Kidney (tissue), 22 donors: ENCODE measurements at places on chromosomes 5 and 9.

- no peak for DNase-seq
Measured at GRCh38 chr5:73967347-73967746, 341.4 kb downstream of the ARHGEF28 start.

DNA sequence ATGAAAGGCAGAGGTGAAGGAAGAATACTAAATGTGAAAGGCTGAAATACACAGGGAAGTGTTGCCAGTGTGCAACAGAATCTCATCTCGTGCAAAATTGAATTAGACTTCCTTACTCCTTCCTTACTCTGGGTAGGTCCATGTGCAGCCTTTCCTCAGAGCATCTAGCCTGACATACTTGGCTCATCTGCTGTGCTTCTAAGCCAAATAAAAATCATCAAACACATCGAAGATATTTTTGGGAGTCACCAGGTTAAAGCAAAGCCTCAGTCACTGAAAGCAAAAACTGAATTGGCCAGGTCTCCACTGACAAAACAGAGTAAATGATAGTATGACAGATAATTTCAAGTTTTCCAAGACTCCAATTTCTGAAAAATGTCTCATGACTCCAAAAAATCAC, 19.3 kb downstream of the STARD4 start:
- DNase-seq = no peak

GRCh38 chr9:116494815-116495634, 192.1 kb upstream of the TRIM32 start:
- peak; percentile 29 for DNase-seq

- no peak for DNase-seq
Measured at GRCh38 chr9:99026956-99027298, 78.0 kb upstream of the TGFBR1 start.

- no peak for DNase-seq
Measured at GRCh38 chr9:114150608-114151007, 4.7 kb upstream of the COL27A1 start.

- DNase-seq = no peak
Measured at GRCh38 chr9:37381094-37381741, 41.3 kb upstream of the GRHPR start.

DNA sequence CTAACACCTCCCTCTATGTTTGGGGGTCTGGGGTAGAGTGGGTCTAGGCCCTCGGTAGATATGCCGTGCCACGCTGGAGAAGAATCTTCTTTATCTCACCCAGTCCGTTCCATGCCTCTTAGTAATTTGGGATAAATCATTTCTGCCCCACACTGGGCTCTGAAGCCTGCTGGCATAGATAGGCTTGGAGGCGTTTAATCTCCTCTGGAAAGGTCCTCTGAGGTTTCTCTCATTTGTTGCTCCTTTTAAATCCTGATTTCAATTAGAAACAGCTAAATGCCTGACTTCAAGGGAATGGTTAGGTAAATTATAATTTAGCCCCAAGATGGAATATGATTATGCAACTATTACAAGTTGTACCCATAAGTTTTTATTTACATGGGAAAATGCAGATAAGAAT, 57.8 kb upstream of the AKNA start:
- DNase-seq = no peak

DNA sequence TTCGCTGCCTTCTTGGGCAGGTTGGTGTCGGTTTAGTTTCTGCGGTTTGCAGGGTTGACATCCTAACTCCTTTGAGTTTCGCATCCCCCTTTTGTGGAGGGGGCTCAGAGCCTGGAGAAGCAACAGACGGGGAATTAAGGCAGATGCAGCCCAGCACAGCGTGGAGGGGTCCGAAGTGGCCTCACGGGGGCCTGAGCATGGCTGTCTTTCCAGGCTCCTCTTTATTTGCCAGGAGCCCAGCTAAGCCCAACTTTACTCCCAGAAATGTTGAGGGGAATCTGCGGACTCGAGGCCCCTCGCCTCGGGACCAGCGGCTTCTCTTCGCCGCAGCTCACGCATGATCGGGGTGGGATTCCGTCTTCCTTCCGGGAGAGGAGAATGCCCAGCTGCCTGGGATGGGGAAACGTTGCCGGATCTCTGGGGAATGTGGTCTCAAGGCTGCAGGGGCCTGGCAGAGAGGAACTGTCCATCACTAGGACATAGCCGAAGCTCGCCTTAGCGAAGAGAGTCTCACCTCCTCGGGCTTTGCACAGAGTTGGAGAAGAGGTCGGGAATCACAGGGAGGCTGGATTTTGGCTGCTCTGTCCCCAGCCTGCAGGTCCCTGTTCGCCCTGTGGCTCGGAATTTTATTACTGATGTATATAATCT, 1.3 kb downstream of the RAI14 start:
- DNase-seq = peak; percentile 67

DNA sequence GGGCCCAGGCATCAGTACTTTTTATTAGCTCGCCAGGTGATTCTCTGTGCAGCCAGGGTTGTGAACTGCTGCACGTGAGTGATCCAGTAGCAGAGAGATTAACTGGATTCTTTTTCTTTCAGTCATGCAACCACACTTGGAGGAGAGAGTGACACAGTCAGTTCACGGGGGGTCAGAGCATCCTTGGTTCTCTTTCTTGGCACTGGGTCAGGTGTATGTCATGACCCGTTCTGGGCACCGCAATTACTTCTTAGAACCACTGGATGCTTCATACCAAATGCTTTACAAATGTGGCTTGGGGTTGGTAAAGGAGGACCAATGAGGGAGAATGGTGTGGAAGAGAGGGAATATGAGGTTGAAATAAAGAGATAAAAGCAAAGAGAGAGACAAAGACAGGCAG, 368.7 kb downstream of the MLLT3 start:
- DNase-seq = no peak

- no peak for DNase-seq
Measured at GRCh38 chr5:76662521-76662920, 39.3 kb upstream of the F2RL2 start.

DNA sequence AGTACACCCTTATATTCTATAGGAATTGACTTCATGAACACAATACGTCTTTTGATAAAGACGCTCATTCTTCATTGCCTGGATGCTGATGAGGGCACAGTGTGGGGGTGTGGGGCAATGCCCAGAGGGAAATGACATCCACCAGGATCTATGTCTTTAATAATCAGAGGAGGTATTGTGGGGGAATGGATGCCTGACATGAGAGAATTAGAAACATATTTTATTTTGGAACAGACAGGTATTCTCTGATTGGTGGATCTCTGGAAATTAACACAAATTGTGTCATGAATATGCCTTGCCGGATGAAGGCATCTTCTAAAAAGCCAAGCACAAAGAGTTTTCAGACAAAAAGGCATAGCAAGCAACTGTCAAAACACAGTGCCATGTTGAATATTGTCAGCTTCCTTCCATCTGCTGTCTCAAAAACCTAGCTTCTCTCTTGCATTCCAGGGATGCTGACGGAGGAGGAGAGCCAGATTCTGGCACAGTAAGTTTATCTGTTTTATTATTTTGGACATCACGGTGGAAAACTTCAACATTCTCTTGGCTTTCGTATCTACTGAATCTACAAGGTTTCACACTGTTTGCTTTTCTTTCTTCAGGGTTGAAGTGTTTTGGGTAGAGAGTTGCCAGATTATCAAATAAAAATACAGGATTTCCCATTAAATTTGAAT, 3.9 kb upstream of the C5orf58 start:
- no peak for DNase-seq

DNA sequence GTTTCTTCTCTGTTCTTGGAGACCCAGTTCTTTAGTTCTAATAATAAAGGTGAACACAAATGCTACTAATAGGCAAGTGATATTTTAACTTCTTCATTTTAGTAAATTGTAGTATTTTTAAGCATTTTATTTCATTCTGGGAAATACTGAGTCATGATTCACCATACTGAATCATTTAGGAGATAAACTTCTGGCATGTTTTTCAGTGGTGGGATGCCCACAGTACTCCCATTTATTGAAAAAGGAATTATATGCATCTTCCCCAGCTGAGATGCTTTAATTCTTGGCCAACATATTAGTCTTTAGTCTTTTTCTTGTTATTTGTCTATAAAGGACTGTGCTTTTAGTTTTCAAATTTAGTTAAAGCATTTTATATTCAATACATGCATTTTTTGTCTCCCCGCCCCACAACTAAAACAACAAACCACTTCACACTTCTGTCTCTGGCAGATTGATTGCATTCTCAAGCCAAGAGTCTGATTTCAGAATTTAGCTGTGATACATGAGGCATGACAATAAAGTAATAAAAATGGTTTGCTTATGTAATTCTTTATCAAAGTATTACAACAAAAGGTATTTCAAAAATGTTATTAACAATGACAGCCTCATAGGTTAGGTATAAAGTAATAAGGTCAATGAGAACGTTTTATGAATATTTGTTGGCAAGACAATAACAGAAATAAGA, 125.2 kb upstream of the CDH18 start:
- DNase-seq = no peak

DNA sequence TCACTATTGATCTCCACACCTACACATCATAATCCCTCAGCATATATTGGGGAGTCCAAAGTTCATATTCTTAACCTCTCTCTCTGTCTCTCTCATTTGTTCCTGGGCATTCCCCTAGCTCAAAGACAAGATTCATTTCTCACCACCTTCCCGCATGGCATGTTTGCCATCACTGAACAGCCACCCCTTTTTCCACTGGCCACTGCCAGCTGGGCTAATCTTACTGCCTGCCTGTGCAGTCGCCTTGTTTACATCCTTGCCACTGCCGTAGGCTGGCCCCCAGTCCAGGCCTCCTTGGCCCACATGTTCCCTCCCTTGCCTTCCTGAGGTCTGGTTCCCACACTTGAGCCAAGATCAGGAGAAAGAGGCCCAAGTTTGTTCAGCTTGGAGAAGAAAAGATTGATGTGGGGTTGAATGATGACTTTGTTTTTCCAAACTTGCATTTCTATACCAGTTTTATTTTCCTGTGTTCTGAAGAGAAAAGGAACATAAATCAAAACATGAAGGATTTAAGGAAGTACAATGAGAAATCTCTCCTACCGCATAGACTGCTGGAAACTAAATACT, 80.2 kb downstream of the PLAC8L1 start:
- DNase-seq = no peak

DNA sequence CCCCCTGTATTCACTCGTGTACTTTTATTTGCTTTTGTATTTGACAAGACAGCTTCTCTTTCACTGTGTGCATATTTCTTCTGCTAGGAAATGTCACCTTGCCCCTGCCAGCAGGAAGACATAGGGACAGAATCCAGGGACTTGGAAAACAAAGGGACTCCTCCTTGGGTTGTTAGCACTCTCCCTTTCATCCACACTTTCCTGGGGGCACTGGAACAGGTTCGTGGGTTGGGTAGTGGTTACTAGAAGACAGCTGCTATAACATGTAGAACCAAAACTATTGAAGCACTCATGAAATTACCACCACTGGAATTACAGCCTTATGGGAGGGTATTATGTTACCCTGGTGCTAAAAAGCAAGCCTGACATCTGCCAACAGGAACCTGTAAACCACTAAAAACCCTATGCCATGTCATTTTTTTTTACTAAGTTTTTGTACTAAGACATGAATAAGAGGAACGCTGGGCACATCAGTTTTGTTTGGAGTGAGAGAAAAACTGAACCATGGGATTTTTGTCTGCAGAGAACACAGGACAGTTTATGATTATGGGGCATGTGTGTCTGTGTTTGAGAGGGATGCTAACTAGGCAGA, 4.7 kb upstream of the CCL28 start:
- no peak for DNase-seq

DNA sequence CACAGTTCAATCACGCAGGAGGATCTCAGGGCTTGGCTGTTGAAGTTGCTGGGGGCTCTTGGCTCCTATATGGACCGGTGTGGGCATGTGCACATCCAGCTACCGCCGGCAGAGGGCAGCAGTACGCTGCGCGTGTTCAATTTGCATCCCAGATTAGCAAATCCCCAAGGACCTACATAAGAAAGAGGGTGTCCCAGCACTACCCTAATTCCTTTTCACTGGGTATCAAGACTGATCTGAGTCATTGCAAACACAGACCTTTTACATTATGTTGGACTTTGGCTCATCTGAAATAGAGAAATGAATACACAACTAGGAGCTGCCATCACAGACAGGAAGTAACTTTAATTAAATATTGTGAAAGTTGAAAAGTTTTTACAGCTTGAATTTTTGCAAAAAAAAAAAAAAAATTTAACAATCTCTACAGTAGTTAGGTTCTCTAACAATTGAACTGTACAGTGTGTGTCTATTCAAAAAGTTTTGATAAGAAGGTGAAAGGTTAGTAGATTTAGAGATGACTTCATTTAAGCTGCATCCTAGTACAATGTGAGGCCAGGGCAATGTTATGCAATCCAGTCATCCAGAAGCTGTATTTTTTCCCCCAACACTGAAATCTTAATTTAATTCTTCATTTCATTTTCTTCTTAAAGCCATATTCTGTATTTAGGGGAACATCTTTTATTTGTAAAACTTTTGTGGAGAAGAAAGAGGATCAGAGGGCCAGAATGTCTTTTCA, 404.0 kb downstream of the EBF1 start:
- peak; percentile 78 for DNase-seq

GRCh38 chr9:72363908-72364678, 915 bp downstream of the ZFAND5 start:
- peak; percentile 85 for DNase-seq

DNA sequence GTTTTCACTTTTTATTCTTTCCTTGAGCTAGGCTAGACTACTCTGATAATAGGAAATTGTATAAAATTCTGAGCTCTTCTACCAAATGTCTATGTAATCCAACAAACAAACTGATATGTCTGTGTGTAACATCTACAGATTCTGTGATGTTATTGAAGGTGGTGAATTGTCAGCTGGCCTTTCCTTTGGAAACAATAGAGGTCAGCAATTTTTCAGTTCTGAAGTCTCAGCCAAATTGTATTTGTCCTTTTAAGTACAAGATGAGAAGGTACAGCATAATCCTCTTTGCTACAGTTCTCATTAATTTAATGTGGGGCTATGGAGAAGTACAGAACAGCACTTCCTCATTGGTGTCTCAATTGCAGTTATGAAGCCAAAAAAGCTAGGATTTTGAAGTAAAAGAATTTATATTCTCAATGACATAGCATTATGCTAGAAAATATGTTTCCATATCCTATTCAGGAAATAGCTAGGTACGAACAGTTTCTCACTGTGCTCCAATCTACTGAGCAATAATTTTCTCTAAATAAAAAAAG, 198.0 kb downstream of the HINT1 start:
- DNase-seq = no peak

- no peak for DNase-seq
Measured at GRCh38 chr9:103625161-103625804, 468.8 kb upstream of the SMC2 start.

- DNase-seq = no peak
Measured at GRCh38 chr5:74851684-74852353, 14.4 kb downstream of the FAM169A start.

DNA sequence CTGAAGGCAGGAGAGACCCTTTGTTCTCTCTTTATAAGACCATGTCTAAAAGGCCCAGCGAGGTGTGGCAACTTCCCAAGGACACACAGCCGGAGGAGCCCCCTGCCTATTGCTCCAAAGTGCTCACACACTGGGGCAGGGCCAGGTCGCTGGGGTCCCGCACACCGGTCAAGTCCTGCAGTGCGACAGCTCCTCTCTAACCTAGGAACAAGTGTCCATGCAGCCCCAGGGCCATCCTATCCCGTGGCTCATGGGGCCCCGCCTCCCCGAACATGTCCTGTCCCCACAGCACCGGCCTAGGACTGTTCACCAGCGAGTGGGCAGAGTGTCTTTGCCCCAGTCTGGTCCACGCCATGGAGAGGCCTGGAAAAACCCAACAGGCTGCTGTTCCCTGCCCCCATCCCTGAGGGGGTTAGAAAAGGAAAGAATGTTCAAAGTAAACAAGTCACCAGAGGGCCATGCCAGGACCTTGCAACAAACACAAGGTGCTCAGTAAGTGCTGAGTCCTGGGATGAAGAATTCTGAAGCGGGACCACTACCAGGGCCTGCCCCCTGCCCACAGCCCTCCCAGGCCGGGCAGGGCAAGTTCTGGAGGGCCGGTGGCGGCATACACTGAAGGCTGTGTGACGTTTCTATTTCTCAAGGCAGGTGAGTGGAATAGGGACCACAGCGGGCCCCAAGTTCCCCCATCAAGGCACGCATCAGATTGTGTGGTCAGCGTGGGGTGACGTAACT, 938 bp downstream of the NINJ1 start:
- DNase-seq = peak; percentile 83
